Muscle of leg (tissue), 16 donors: ENCODE measurements at places on chromosomes 2 and 18. TPM values are rescaled to one million over a fixed set of nuclear protein-coding genes. Genes with fewer than 3 reads are reported as not detected.

DNA sequence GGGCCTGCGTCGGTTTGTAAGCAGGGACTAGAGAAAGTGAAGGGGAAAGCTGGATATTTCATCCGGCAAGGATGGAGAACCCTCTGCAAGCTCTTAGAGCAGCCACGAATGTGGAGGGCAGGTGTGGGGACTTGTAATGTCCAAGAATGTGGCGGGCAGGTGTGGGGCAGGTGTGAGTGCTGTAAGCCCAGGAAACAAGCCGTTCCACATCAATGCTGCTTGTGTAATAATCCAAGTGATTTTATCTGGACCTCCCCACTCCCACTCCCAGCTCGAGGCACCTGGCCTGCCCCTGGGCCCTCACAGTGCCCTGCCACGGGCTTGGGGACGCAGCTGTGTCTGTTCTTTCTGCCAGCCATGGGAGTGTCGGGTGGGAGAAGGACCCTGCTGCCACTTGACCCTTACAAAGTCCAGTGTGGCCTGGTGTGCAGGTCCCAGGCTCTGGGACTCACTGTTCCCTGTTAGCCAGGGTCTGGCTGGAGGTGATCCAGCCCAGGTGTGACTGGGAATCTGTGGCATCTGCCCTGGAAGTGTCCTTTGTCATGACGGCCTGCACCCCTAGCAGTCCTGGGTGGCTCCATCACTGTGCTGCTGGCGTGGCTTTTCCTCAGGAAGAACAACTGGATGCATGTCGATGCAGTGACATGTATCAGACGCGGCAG lies 42.8 kb downstream of the SOX11 start:
- no peaks in the 10 kb centered on the region for H3K36me3 ChIP-seq
- DNase-seq = no peak
- H3K4me1 ChIP-seq = no peaks in the 10 kb centered on the region
- no peak overlapping the region for H3K4me3 ChIP-seq

The C2orf78 gene
- total RNA-seq = not detected

GRCh38 chr2:218230882-218231281 lies 13.9 kb downstream of the ARPC2 start:
- no peak for DNase-seq
- H3K4me1 ChIP-seq = no peaks in the 10 kb centered on the region
- H3K27me3 ChIP-seq = no peaks in the 10 kb centered on the region
- H3K36me3 ChIP-seq = peaks cover 64% of the 10 kb centered on the region
- H3K27ac ChIP-seq = no peak overlapping the region

GRCh38 chr2:169260846-169261642 lies 101.3 kb downstream of the LRP2 start:
- no peak for DNase-seq
- no peak overlapping the region for H3K27ac ChIP-seq
- no peaks in the 10 kb centered on the region for H3K27me3 ChIP-seq

GRCh38 chr2:3493615-3494007 lies 25.7 kb downstream of the ADI1 start:
- no peak overlapping the region for H3K4me3 ChIP-seq
- no peak overlapping the region for H3K27ac ChIP-seq
- peaks cover 24% of the 10 kb centered on the region for H3K36me3 ChIP-seq
- no peaks in the 10 kb centered on the region for H3K27me3 ChIP-seq
- peaks cover 16% of the 10 kb centered on the region for H3K4me1 ChIP-seq
- DNase-seq = peak; percentile 70

The CNGA3 gene
- 0.40 TPM for total RNA-seq

The ITGB6 gene
- 37.7 TPM for total RNA-seq

- no peak for DNase-seq
- H3K4me1 ChIP-seq = peaks cover 7% of the 10 kb centered on the region
- H3K36me3 ChIP-seq = no peaks in the 10 kb centered on the region
- H3K4me3 ChIP-seq = no peak overlapping the region
- H3K27me3 ChIP-seq = no peaks in the 10 kb centered on the region
Measured at GRCh38 chr2:97931858-97932225, 63.9 kb downstream of the TMEM131 start.

The NBEAL1 gene
- total RNA-seq = 20.5 TPM

The TFPI gene
- total RNA-seq = 46.9 TPM

The GGCX gene
- total RNA-seq = 26.2 TPM

- H3K4me3 ChIP-seq = no peak overlapping the region
- DNase-seq = peak; percentile 77
- no peaks in the 10 kb centered on the region for H3K36me3 ChIP-seq
- H3K4me1 ChIP-seq = peaks cover 6% of the 10 kb centered on the region
Measured at GRCh38 chr18:77178559-77178958, 46.0 kb upstream of the MBP start.

The RUFY4 gene
- 0.27 TPM for total RNA-seq

GRCh38 chr2:29962922-29963321 lies 41.5 kb upstream of the ALK start:
- H3K4me1 ChIP-seq = no peaks in the 10 kb centered on the region
- H3K27ac ChIP-seq = no peak overlapping the region
- no peak overlapping the region for H3K4me3 ChIP-seq
- DNase-seq = no peak
- no peaks in the 10 kb centered on the region for H3K36me3 ChIP-seq
- H3K27me3 ChIP-seq = peaks cover 4% of the 10 kb centered on the region

DNA sequence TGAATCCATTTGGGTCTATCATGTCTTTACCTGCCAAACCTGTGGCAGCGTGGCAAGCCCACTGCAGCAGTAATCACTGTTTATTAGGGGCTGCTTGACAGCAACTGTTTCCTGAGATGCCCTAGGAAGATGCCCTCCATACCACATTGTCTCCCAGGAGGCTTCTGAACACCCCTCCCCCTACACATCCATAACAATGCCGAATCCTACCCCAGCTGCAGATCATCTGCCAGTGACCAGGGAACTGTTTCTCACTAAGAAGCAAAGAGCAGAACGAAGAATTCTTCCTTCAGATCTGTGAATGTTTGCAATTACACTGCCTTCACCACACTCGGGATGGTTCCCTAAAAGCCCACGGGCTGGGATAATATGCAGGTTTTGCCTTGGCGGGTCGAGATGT lies 127.8 kb downstream of the VIT start:
- H3K4me1 ChIP-seq = no peaks in the 10 kb centered on the region
- no peak overlapping the region for H3K27ac ChIP-seq
- no peak overlapping the region for H3K4me3 ChIP-seq
- H3K27me3 ChIP-seq = no peaks in the 10 kb centered on the region

- no peaks in the 10 kb centered on the region for H3K27me3 ChIP-seq
- H3K27ac ChIP-seq = no peak overlapping the region
- peaks cover 2% of the 10 kb centered on the region for H3K4me1 ChIP-seq
- DNase-seq = peak; percentile 50
- H3K4me3 ChIP-seq = no peak overlapping the region
Measured at GRCh38 chr2:112869258-112869842, 32.8 kb upstream of the IL1B start.

DNA sequence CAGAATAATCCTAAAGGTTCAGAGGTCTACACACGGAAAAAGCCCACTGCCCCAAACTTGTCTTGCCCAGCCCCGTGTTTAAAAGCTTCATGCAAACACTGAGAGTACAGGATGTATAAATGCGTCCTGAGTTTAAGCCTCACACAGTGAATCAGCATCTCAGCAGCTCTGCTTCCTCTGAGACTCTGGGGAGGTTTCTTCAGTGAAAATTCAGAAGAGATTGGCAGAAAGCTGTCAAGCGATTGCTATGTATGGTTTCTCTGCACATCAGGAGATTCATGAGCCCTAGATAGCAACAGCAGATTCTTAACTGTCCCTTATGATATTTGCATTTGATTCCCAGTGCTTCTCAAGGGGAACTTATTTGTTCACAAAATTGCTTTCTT lies 27.1 kb downstream of the CRACDL start:
- H3K4me1 ChIP-seq = peaks cover 52% of the 10 kb centered on the region
- no peak overlapping the region for H3K4me3 ChIP-seq
- H3K36me3 ChIP-seq = no peaks in the 10 kb centered on the region
- no peak overlapping the region for H3K27ac ChIP-seq
- peak; percentile 15 for DNase-seq

DNA sequence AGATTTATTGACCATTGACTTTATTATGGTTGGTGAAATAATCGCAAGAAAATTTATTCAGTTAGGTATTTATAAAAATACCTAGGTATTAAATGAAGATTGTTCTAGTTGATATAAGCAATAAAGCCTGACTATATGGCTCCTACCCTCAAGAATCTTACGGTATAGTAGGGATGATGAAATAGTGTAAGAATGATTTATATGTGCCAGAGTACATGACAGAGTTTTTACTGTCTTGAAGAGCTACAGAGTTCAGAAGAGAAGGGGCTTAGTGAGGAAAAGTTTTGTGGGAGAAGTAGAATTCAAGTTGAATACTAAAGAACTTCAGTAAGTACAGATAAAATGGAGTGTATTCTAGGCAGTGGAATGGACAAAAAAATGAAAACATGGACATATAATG lies 9.7 kb downstream of the CREB1 start:
- H3K27ac ChIP-seq = no peak overlapping the region
- no peaks in the 10 kb centered on the region for H3K36me3 ChIP-seq
- H3K4me1 ChIP-seq = no peaks in the 10 kb centered on the region
- no peak overlapping the region for H3K4me3 ChIP-seq
- DNase-seq = no peak

DNA sequence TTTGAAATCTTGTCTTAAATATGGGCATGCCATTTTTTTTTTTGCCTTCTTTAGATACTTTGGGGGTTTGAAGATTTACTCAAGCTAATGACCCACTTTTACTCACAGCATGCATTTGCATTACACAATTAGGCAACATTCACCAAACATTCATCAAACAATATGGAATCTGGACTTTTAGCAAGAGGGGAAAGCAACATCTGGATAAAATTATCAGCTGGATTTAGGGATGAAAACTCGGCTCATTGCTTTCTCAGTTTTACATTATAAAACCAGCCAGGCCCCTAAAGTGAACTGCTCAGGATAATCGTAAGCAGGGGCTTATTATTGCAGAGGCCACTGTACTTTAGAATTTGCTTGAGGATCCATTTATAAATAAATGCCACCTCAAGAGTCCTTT lies 44.7 kb downstream of the SOX11 start:
- H3K36me3 ChIP-seq = no peaks in the 10 kb centered on the region
- H3K4me3 ChIP-seq = no peak overlapping the region
- H3K4me1 ChIP-seq = peaks cover 3% of the 10 kb centered on the region

- H3K27ac ChIP-seq = no peak overlapping the region
- H3K4me1 ChIP-seq = no peaks in the 10 kb centered on the region
- DNase-seq = peak; percentile 26
- no peaks in the 10 kb centered on the region for H3K36me3 ChIP-seq
- no peaks in the 10 kb centered on the region for H3K27me3 ChIP-seq
Measured at GRCh38 chr2:50491541-50492476, 540.1 kb downstream of the NRXN1 start.

The PTMA gene
- total RNA-seq = 657 TPM

DNA sequence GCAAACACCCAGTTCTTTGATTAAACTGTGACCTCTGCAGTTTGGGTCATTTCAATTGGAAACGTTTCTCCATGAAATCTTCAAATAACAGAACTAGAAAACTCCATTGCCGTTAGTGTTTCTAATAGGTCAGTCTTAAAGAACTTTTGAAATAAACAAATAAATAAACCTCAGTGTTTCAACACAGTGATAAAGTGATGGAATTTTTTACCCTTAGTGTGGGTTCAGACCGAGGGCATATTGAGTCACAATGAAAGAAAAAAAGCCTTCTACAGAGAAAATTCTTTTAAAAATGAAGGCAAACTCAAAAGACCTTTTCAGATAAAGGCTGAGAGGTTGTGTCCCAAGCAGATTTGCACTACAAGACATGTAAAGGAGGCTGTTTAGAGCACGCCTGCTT lies 149.6 kb downstream of the NCKAP5 start:
- H3K4me1 ChIP-seq = peaks cover 16% of the 10 kb centered on the region
- no peak overlapping the region for H3K27ac ChIP-seq
- H3K4me3 ChIP-seq = no peak overlapping the region
- H3K27me3 ChIP-seq = no peaks in the 10 kb centered on the region
- no peak for DNase-seq

The RBM44 gene
- total RNA-seq = 1.5 TPM

- DNase-seq = no peak
- H3K27me3 ChIP-seq = peaks cover 19% of the 10 kb centered on the region
- no peaks in the 10 kb centered on the region for H3K36me3 ChIP-seq
- H3K27ac ChIP-seq = no peak overlapping the region
- peaks cover 7% of the 10 kb centered on the region for H3K4me1 ChIP-seq
- H3K4me3 ChIP-seq = no peak overlapping the region
Measured at GRCh38 chr2:120394764-120395163, 48.8 kb downstream of the INHBB start.

DNA sequence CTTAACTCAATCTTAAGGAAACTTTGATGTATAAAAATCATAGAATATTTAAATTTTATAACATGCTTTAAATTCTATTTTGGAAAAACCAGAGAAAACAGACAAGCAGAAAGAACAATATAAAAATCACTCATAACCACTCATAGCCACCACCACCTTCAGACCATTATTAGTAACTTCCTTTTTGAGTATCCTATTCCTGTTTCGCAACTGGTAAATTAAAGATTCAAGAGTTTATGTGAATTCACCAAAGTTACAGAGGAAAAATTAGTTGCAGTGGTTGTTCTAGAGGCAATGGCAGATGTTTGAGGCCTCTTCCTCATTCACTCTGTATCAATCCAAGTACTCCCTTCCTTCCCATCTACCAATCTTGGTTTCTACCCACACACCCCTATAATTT lies 49.3 kb upstream of the PROKR1 start:
- H3K4me1 ChIP-seq = no peaks in the 10 kb centered on the region
- H3K4me3 ChIP-seq = no peak overlapping the region
- no peak overlapping the region for H3K27ac ChIP-seq
- no peak for DNase-seq
- no peaks in the 10 kb centered on the region for H3K36me3 ChIP-seq

The AQP4 gene
- 0.58 TPM for total RNA-seq

- H3K27ac ChIP-seq = no peak overlapping the region
- no peaks in the 10 kb centered on the region for H3K27me3 ChIP-seq
- H3K4me1 ChIP-seq = no peaks in the 10 kb centered on the region
- DNase-seq = no peak
Measured at GRCh38 chr18:56721031-56721430, 69.9 kb downstream of the WDR7 start.

The SLC5A7 gene
- total RNA-seq = 0.22 TPM

GRCh38 chr2:47767880-47768609 lies 14.9 kb upstream of the MSH6 start:
- H3K27ac ChIP-seq = no peak overlapping the region
- H3K4me1 ChIP-seq = peaks cover 2% of the 10 kb centered on the region
- no peaks in the 10 kb centered on the region for H3K27me3 ChIP-seq
- DNase-seq = peak; percentile 56

The TGFBRAP1 gene
- total RNA-seq = 7.1 TPM

DNA sequence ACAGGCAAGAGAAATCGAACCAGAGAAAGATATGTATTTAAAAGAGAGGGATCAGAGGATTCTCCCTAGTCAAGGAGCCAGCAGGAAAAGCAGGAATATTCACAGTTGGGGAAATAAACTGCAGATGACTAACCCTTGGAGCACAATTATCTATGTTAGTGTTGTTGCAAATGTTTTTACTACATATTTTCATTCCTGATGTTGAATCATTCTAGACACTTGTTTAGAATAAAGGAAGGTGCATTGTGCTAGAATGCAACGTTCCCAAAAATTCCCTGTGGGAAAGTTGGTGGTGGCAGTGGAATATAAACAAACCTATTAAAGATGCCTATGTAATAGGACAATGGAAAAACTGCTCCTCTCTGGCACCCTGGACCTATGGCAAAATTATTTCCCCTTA lies 63.3 kb downstream of the DTNA start:
- H3K36me3 ChIP-seq = peaks cover 2% of the 10 kb centered on the region
- no peak for DNase-seq
- peaks cover 15% of the 10 kb centered on the region for H3K4me1 ChIP-seq
- peak overlapping the region; percentile 59 for H3K27ac ChIP-seq
